Right ventricle myocardium inferior (tissue), 1 donor: ENCODE measurements at places on chromosomes 12 and 14.

- DNase-seq, result no peak
Measured at GRCh38 chr12:111201036-111201435, 167.9 kb downstream of the PHETA1 start.

DNA sequence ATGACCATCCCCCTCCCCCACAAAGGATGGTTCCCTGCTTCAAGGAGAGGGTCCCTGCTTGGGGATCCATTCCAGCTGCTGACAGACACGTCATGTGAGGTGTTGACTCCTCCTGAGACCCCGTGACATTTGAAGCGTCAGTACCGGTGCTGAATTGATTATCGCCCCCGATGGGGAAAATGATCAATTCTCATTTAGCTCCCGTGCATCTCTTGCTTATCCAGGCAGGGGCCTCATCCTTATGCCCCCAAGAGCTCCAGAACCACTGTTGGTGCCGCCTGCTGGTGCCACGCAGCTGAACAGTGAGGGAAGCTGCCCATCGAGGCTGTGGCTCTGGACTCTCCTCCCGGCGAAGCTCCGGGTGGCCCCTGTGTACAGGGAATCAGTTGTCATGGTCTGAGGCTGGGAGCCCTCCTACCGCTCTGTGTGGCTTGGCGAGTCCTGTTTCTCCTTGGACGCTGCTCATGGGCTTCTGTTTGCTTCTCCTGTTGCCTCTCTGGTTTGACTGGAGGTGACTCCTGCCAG is 4.6 kb downstream of the KIF26A start:
- DNase-seq, result peak; percentile 35

GRCh38 chr12:107635139-107635538 is 50.5 kb upstream of the PWP1 start:
- no peak for DNase-seq

GRCh38 chr12:76883151-76883550 is 4.3 kb upstream of the CSRP2 start:
- no peak for DNase-seq

DNA sequence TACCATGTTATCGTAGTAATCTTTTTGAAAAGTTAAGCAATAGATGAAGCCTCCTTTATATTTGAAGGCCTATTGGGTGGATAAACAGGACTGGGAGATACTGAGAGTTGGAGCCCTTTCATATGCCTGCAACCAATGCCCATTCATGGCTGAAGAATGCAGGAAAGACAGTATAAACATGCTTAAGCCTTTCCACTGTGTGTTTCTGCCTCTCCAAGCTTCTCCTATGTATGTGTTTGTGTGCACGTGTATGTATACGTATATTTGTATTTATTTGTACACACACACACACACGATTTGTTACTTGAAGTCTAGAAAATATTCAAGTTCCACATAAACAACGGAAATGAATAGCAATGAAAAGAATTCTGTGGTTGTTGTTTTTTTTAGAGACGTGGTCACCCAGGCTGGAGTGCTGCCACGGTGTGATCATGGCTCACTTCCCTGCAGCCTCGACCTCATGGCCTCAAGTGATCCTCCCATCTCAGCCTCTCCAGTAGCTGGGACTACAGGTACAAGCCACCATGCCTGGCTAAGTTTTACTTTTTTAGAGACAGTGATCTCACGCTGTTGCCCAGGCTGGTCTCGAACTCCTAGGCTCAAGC is 1453.5 kb downstream of the AACS start:
- DNase-seq, result no peak

GRCh38 chr12:95648990-95649791 is 97.9 kb upstream of the USP44 start:
- no peak for DNase-seq

DNA sequence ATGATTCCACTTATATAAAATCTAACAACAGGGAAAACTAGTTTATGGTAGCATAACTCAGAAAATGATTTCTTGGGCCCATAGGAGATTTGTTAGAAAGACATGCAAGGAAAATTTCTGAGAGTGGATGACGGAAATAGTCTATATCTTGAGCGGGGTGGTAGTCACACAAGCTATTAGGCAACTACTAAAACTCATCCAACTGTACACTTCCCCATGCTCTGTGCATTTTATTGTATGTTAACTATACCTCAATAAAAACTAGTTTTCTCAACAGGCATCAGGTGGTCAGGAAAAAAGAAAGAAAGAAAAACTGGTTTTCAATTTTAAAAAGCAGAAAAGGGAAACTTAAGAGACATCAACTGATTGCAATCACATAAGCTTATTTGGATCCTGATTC is 9.9 kb downstream of the SLC5A8 start:
- no peak for DNase-seq

DNA sequence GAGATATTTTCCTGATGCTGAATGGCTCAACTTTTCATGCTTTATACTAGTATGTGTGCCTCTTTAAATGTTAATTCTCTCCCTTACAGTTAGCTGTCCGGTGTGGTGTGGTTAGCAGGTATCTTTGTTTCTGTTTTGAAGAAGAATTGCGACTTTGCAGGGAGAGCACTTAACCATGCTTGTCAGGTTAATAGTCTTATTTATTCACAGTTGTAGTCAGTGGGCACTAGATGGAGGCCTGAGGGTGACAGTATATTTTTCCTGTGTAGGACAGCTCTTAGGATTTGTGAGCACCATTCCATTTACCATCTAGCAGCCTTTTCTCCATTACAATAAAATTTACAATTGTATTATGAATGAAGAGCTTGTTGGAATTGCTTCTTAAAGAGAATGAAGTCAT is 34.9 kb downstream of the PDE3A start:
- no peak for DNase-seq

- no peak for DNase-seq
Measured at GRCh38 chr12:132345126-132345525, 15.7 kb upstream of the GALNT9 start.

DNA sequence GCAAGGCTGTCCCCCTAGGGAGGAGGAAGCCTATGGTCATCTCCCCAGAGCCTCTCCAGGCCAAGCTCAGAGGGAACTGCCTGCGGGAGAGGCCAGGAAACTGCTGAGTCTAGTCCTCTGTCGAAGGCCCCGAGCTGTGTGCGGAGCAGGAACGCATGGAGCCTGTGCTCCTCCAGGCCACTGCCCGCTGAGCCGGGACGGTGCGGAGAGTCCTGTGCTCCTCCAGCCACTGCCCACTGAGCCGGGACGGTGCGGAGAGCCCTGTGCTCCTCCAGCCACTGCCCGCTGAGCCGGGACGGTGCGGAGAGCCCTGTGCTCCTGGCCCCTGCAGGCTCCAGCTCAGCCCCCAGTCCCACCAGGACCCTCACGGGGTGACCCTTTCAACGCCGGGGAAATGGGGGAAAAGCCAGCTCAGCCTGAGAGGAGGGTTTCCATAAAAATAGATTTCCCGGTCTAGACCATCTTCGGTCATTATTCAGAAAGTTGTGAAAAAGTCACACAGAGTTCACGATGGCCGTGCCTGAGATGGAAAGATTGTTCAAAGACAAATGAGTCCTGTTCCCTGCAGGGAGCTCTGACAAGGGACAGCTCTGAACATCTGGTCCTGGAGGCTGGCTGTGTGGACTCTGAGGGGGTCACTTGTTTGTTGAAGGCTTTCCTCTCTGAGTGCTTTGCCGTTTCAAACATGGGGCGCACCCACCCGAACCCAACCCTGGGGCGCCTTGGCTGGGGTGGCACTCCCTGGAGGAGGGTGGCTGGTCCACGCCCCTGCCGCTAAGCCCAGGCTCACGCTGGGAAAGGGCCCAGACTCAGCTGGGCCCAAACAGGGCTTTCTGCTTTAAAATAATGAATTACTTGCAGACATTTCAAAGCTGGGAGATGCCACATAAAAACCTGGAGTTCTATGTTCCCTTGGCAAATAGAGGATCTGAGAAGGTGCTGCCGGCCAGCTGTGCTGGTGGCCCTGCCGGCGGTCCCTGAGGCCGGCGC is 85.5 kb downstream of the ADGRD1 start:
- DNase-seq, result no peak
